Anterior cingulate cortex (tissue), 58 donors: ENCODE measurements at places on chromosomes 2 and 18.
A peak's percentile ranks its signal among the peaks of the same experiment; 100 is the strongest.

DNA sequence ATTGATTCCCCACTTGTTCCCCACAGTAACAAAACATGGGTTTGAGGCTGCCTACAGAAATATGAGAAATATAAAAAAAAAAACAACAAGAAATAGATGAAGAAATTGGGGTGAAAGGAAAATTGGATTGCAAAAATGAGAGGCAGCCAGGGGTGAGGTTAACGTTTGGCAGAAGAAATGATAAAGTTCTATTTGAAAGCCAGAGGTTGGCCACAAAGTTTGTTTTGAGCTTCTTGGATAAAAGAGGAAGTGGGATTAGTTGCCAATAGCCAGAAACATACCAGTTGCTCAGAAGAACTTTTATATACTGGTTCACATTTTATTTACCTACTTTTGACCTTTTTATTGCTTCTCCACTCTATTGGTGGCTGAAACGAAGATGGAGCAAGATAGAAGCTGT, 67.5 kb downstream of the FASTKD2 start:
- DNase-seq = no peak

- DNase-seq = no peak
Observed at GRCh38 chr2:127185705-127186104, 34.4 kb downstream of the CYP27C1 start.

- no peak for DNase-seq
Observed at GRCh38 chr2:84841577-84841976, 39.3 kb downstream of the TRABD2A start.

DNA sequence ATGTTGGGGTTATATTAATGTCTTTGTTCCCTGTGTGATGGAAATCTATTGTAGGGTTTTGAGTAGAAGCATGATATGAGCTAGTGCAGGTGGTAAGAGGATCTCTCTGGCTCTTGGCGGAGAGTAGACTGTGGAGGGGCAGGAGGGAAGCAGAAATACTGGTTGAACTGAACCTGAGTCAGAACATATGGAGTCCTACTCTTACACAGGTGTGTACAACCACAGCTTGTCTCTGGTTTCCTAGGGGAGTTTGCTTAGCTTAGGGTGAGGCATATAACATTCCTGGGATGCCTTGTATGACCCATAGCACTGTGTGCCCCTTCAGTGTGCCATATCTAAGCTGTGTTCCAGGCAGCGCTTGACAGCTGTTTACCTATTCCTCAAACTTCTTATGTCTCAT, 97.3 kb upstream of the GCFC2 start:
- no peak for DNase-seq

DNA sequence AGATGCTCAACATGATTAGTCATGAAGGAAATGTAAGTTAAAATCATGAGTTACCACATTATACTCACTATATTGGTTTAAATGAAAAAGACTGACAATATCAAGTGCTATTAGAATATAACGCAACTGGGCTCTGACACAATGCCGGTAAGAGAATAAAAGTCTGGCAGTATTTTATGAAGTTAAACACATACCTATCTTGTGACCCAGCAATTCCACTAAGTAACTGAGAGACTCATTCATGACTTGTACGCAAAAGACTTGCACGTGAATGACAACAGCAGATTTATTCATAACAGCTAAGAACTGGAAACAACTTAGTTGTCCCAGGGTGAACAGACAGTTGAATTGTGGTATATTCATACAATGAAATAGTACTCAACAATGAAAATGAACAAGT, 342.1 kb downstream of the SLC4A3 start:
- no peak for DNase-seq

- peak; percentile 54 for DNase-seq
Observed at GRCh38 chr2:219178377-219179175, 501 bp downstream of the RETREG2 start.
